ENCODE measurements at places on chromosomes 5 and 9. TPM values are rescaled to one million over a fixed set of nuclear protein-coding genes. Genes with fewer than 3 reads are reported as not detected.

The IL4 gene
- not detected for total RNA-seq

The SH3TC2 gene
- total RNA-seq, result 4.1 TPM

The DDX4 gene
- total RNA-seq, result not detected

The STPG3 gene
- not detected for total RNA-seq

The BAAT gene
- total RNA-seq, result not detected

The KIF4B gene
- not detected for total RNA-seq

The IFNA14 gene
- total RNA-seq, result not detected

The TNFSF15 gene
- 2.4 TPM for total RNA-seq

The CNTNAP3 gene
- 25.7 TPM for total RNA-seq

The ELAVL2 gene
- total RNA-seq, result 0.81 TPM

The HMCN2 gene
- not detected for total RNA-seq

The ADAMTS16 gene
- not detected for total RNA-seq

The ZBTB26 gene
- total RNA-seq, result 4.7 TPM

The AQP7 gene
- 0.09 TPM for total RNA-seq

The GCNT1 gene
- 46.9 TPM for total RNA-seq

The PCDHB14 gene
- total RNA-seq, result 0.45 TPM

The MEF2C gene
- total RNA-seq, result 38.6 TPM

The SMIM15 gene
- total RNA-seq, result 41.5 TPM

The FLT4 gene
- not detected for total RNA-seq

The RNF180 gene
- 3.4 TPM for total RNA-seq

All from fibroblast of the aortic adventitia (primary cell).